ENCODE measurements at places on chromosomes 11 and 22. TPM values are rescaled to one million over a fixed set of nuclear protein-coding genes. Genes with fewer than 3 reads are reported as not detected.

- no peak for DNase-seq
These were observed 585.4 kb downstream of the SOX6 start for GRCh38 chr11:15770798-15771414.

- DNase-seq = no peak
These were observed 11.9 kb upstream of the CERK start for GRCh38 chr22:46749682-46750529.

DNA sequence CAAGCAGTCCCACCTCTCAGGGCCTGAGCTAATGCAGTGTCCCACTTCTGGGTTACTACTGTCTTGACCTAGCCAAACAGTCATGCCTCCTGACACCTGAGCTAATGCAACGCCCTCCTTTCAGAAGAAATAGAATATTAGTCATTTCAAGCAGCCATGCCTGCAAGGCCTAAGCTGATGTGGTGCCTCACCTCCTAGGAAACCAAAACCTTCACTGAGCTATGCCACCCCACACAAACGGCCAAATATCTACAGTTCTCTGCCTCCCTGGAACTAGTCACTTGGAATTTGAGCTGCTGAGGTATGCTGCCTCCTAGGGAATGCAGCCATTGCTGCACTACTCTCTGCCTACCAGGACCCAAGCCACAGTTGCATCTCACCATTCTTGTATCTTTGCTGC, 8.3 kb upstream of the MS4A6E start:
- DNase-seq = no peak

GRCh38 chr11:1447845-1448825, 38.4 kb downstream of the MOB2 start:
- DNase-seq = no peak

Gene SLC25A18
- 0.71 TPM for polyA plus RNA-seq

DNA sequence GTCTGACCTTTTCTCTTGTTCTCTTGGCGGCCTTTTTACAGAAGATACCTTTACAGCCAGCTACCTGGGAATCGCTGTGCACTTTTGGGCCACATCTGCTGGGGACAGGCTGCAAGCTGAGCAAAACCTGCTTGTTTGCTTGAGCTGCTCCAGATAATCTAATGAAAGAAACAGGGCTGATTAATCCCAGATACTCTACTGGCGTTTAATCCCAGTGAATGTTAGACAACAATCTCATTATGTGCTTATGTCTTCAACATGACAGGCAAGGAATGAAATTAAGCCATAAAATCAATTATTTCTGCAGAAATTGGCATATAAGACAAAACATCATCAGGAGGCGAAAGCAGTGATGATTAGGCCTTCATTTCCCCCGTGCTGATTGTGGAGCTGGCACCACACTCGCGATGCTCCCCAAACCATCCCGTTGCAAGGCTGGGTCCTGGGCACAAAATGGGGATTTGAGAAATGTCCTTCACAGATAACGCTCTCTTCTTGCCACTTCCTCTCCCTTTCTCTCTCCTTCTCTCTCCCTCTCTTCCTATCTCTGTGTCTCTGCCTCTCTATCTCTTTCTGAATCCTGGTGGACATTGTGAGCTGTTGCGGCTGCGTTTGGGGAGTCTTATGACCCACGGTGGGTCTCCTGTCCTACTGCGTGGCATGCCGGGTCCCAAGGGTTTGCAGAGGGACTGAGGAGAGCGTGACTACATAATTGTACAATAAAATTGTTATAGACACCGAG, 1053.8 kb downstream of the TBC1D22A start:
- no peak for DNase-seq

- DNase-seq = no peak
These were observed 300.2 kb downstream of the MN1 start for GRCh38 chr22:27501191-27501936.
